Amygdala (tissue), 56 donors: ENCODE measurements at places on chromosomes 5 and 9.

- DNase-seq, result no peak
These were observed 706.7 kb upstream of the PTPRD start for GRCh38 chr9:11319538-11319937.

DNA sequence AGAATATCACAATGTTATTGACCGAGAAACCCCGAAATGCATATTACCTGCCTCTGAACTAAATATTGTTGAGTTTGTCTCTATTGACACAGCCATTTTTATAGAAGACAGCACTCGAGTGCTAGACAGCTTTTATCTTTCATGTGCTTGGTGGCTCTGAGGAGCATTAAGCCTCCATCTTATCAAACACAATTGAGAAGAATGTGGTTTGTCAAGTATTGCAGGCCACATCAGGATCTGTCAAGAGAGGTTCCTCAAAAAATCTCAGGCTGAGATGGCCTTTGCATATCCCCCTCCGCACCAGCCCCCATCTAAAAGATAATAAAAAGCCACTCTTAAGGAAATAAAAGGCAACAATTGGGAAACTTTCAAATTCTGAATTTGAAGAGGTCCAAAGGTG, 284.8 kb downstream of the DENND1A start:
- DNase-seq, result no peak

DNA sequence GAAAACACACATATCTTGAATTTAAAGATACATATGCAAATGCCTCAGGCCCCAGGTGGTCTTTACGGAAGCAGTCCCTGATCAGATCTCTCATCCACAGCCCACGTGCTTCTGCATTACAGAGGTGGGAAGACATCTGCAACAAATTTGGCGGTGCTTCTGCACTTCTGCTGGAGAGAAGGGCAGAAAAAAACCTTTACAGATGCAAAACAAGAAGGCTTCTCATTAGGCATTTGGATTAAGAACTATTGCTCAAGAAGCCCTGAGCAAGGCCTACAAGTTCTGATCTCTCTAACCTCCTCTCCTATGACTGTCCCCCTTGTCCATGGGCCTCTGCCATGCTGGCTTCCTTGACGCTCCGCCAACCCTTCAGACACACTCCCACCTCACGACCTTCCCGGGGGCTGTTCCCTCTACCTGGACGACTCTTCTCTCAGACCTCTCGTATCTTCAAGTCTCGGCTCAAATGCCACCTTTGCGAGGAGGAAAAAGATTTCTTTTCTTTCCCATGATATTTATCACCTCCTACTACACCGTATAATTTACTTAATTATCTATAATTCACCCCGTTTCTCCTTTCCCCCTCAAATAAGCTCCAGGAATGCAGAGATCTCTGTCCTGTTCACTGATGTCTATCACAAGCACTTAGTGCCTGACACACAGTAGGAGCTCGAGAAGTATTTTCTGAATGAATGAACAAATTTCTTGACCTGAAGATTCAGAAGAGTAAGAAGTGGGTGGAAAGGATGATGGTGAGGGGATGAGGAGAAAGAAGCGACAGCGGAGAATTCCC, 1.1 kb downstream of the MTMR12 start:
- DNase-seq, result no peak

GRCh38 chr5:135210286-135211055, 176.4 kb upstream of the PITX1 start:
- no peak for DNase-seq

GRCh38 chr9:3080951-3081350, 237.1 kb upstream of the PUM3 start:
- DNase-seq, result no peak

GRCh38 chr5:16812448-16812847, 123.6 kb downstream of the MYO10 start:
- DNase-seq, result no peak

DNA sequence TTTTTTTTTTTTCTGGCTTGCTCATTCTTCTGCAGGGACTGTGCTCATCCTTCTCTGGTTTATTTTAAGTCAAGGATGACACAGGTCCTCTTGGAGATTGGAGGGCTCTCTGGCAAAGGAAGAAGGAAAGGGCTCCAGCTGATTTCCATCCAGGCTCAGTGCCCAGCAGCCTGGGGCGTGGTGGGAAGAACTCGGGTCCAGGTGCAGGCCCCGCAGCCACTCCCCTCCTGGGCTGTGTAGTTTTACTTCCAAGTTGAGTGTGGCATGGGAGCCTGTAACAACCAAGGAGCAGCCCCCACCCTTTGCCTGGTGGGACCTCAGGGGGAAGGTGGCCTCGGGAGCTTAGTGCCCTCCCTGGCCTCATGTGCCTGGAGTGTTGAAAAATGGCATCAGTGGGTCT, 58.9 kb downstream of the ANKRD33B start:
- no peak for DNase-seq

- no peak for DNase-seq
These were observed 174.5 kb upstream of the MAP3K1 start for GRCh38 chr5:56640763-56641406.

DNA sequence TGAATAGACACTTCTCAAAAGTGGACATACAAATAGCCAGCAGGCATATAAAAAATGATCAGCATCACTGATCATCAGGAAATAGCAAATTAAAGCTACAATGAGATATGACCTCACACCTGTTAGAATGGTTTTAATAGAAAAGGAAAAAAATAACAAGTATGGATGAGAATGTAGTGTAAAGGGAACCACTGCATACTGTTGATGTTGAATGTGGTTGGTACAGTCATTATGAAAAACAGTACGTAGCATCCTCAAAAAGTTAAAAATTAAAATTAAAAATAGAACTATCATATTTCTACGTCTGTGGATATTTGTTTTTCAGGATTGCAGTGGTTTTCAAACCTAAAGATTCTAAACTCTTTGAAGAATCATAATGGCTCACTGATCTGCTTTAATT, 215.1 kb upstream of the NREP start:
- DNase-seq, result no peak

- no peak for DNase-seq
These were observed 118.7 kb upstream of the SLCO6A1 start for GRCh38 chr5:102617191-102618187.

- no peak for DNase-seq
These were observed 61.0 kb upstream of the SMIM23 start for GRCh38 chr5:171724468-171725204.

GRCh38 chr5:141506381-141507155, 17.7 kb downstream of the PCDHGC5 start:
- DNase-seq, result no peak

DNA sequence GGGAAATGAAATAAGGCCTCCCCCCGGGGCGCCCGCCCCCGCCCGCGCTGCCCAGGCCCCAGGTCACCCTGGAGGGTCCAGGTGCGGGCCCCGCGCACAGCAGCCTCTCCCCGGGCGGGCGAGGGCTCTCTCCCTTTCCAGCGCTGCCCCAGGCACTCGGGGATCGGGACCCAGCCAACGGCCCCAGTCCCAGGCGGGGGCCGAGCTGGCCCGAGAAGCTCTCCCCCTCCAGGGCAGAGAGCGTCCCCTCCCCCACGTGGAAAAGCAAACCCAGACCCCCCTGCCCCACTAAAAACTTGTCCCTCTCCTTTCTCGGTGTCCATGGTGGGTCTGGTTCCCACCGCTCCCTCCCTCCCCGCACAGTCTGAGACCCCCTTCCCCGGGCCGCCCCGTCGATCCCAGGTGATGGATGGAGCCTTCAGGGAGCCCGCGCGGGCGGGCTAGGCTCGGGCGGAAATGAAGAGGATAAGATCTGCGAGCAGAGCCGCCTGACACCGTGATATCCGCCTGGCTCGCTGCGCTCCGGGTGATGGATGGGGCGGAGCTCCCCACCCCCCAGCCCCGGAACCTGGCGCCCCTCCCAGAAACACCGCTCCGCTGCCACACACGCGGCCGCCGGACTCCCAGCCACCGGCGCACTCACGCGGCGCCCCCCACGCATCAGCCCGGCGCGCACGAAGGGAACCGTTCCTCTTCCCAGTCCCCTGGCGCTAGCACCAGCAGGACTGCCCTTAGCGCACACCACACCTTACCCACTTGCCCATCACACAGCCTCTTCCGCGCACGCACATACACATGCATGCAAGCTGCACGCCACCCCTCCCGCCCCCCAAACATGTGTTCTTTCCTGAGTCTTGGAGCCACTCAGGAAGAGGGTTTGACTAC, 81.7 kb upstream of the ZBTB43 start:
- peak; percentile 35 for DNase-seq
